ENCODE measurements at places on chromosomes 16 and 17.

DNA sequence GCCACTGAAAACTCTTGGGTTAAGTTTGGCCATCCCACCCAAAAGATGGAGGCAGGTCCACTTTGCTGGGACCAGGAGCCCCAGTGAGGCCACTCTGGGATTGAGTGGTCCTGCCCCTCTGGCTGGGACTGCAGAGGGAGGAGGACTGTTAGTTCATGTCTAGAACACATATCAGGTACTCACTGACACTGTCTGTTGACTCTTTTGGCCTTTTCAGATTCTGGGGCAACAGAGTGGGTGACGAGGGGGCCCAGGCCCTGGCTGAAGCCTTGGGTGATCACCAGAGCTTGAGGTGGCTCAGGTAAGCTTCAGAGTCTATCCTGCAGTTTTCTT is 19.5 kb upstream of the CYLD start:
- no peaks in the 10 kb centered on the region for H3K4me1 ChIP-seq
- no peak for DNase-seq
- no peaks in the 10 kb centered on the region for H3K27me3 ChIP-seq
- no peak overlapping the region for H3K4me3 ChIP-seq

GRCh38 chr16:49849037-49849753 is 6.7 kb downstream of the ZNF423 start:
- DNase-seq: no peak
- no peak overlapping the region for H3K27ac ChIP-seq
- peaks cover 26% of the 10 kb centered on the region for H3K4me1 ChIP-seq
- no peaks in the 10 kb centered on the region for H3K36me3 ChIP-seq
- H3K4me3 ChIP-seq: no peak overlapping the region

- no peak for DNase-seq
- H3K4me1 ChIP-seq: no peaks in the 10 kb centered on the region
- H3K27ac ChIP-seq: no peak overlapping the region
- H3K4me3 ChIP-seq: no peak overlapping the region
- no peaks in the 10 kb centered on the region for H3K27me3 ChIP-seq
These were observed 402.1 kb upstream of the ERCC4 start for GRCh38 chr16:13517841-13518240.

DNA sequence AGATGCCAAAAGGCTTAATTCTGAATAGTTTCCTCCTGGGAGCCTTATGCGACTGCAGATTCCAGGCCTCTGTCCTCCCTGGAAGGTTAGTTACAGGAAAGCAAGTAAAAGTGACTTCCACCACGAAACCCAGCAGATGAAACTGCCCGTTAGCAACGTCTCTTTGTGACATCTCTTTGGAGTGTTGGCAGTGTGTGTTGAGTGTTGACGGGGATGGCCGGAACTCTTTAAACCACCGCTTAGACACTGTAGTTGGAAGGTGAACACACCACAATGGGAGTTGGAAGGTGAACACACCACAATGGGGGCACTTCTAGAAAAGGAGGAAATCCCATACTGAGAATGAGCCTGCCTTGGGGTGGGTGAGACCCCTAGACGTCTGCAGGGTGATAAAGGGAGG is 858 bp downstream of the SKAP1 start:
- no peaks in the 10 kb centered on the region for H3K4me1 ChIP-seq
- peaks cover 42% of the 10 kb centered on the region for H3K27me3 ChIP-seq
- no peak for DNase-seq
- no peaks in the 10 kb centered on the region for H3K36me3 ChIP-seq
- peak overlapping the region; percentile 63 for H3K27ac ChIP-seq

GRCh38 chr17:17963066-17963465 is 9.1 kb downstream of the TOM1L2 start:
- no peak for DNase-seq
- H3K4me1 ChIP-seq: peaks cover 26% of the 10 kb centered on the region
- no peaks in the 10 kb centered on the region for H3K36me3 ChIP-seq
- H3K27ac ChIP-seq: no peak overlapping the region
- no peak overlapping the region for H3K4me3 ChIP-seq

DNA sequence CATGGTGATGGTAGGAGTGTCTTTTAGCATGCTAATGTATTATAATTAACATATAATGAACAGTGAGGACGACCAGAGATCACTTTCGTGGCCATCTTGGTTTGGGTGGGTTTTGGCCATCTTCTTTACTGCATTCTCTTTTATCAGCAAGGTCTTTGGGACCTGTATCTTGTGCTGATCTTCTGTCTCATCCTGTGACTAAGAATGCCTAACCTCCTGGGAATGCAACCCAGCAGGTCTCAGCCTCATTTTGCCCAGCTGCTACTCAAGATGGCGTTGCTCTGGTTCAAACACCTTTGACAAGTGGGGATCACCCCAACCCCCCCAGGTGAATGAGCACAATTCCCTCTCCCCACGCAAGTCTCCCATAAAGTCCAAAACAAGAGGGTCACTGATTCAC is 49.3 kb upstream of the ETV4 start:
- no peak overlapping the region for H3K4me3 ChIP-seq
- DNase-seq: no peak

GRCh38 chr16:86882586-86883280 is 304.4 kb downstream of the FOXL1 start:
- H3K36me3 ChIP-seq: no peaks in the 10 kb centered on the region
- no peaks in the 10 kb centered on the region for H3K4me1 ChIP-seq
- peak; percentile 45 for DNase-seq
- no peak overlapping the region for H3K4me3 ChIP-seq

- H3K27me3 ChIP-seq: no peaks in the 10 kb centered on the region
- H3K4me1 ChIP-seq: peaks cover 39% of the 10 kb centered on the region
- no peaks in the 10 kb centered on the region for H3K36me3 ChIP-seq
- no peak overlapping the region for H3K27ac ChIP-seq
- no peak overlapping the region for H3K4me3 ChIP-seq
- DNase-seq: no peak
These were observed 75.2 kb downstream of the KANSL1 start for GRCh38 chr17:46117850-46118696.

GRCh38 chr17:49521471-49522356 is 26.6 kb downstream of the NGFR start:
- peaks cover 9% of the 10 kb centered on the region for H3K27me3 ChIP-seq
- DNase-seq: no peak
- no peak overlapping the region for H3K27ac ChIP-seq
- no peaks in the 10 kb centered on the region for H3K36me3 ChIP-seq
- H3K4me3 ChIP-seq: no peak overlapping the region
- peaks cover 9% of the 10 kb centered on the region for H3K4me1 ChIP-seq

- H3K4me1 ChIP-seq: peaks cover 8% of the 10 kb centered on the region
- no peaks in the 10 kb centered on the region for H3K36me3 ChIP-seq
- no peaks in the 10 kb centered on the region for H3K27me3 ChIP-seq
- no peak overlapping the region for H3K27ac ChIP-seq
These were observed 69.4 kb downstream of the RPH3AL start for GRCh38 chr17:282912-283882.

GRCh38 chr16:87056083-87056482 is 261.1 kb downstream of the C16orf95 start:
- no peak overlapping the region for H3K27ac ChIP-seq
- H3K4me1 ChIP-seq: no peaks in the 10 kb centered on the region
- peaks cover 12% of the 10 kb centered on the region for H3K27me3 ChIP-seq
- no peaks in the 10 kb centered on the region for H3K36me3 ChIP-seq

- H3K4me1 ChIP-seq: no peaks in the 10 kb centered on the region
- no peaks in the 10 kb centered on the region for H3K36me3 ChIP-seq
- no peak overlapping the region for H3K27ac ChIP-seq
- no peak overlapping the region for H3K4me3 ChIP-seq
- H3K27me3 ChIP-seq: no peaks in the 10 kb centered on the region
- DNase-seq: no peak
These were observed 74.1 kb downstream of the ABCC12 start for GRCh38 chr16:48081656-48082055.

DNA sequence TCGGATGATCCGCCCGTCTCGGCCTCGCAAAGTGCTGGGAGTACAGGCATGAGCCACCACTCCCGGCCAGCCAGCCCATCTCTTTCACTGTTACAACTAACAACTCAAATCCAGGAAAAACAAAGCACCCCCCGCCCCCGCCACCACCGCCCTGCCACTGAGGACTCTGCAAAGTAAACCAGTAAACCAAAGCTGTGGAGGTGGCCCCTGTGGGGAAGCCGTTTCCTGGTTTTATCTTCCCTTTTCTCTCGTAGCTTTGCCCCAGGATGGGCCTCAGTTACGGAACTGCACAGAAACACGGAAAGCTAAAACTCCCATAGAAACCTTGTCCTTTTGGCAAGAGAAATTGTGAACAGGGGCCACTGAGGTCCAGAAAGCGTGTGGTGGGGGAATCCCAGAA is 17.5 kb downstream of the CHMP6 start:
- peak; percentile 66 for DNase-seq
- H3K4me1 ChIP-seq: peaks cover 6% of the 10 kb centered on the region
- H3K27me3 ChIP-seq: peaks cover 17% of the 10 kb centered on the region
- H3K4me3 ChIP-seq: no peak overlapping the region

- H3K4me3 ChIP-seq: no peak overlapping the region
- no peak overlapping the region for H3K27ac ChIP-seq
- H3K27me3 ChIP-seq: peaks cover 29% of the 10 kb centered on the region
- no peaks in the 10 kb centered on the region for H3K4me1 ChIP-seq
- H3K36me3 ChIP-seq: no peaks in the 10 kb centered on the region
These were observed 5.1 kb upstream of the MEIOB start for GRCh38 chr16:1877089-1877488.

Measured in upper lobe of right lung (tissue), 1 donor.